ENCODE measurements at places on chromosomes 4 and X. TPM values are rescaled to one million over a fixed set of nuclear protein-coding genes. Genes with fewer than 3 reads are reported as not detected.

The CNKSR2 gene
- total RNA-seq, result 3.3 TPM

The SYP gene
- 0.61 TPM for total RNA-seq

GRCh38 chrX:40809210-40809609 lies 73.9 kb upstream of the MED14 start:
- no peak for DNase-seq

- DNase-seq, result no peak
Observed at GRCh38 chr4:78567500-78568060, 16.0 kb downstream of the ANXA3 start.

GRCh38 chrX:48667509-48667908 lies 16.1 kb upstream of the WAS start:
- no peak for DNase-seq

DNA sequence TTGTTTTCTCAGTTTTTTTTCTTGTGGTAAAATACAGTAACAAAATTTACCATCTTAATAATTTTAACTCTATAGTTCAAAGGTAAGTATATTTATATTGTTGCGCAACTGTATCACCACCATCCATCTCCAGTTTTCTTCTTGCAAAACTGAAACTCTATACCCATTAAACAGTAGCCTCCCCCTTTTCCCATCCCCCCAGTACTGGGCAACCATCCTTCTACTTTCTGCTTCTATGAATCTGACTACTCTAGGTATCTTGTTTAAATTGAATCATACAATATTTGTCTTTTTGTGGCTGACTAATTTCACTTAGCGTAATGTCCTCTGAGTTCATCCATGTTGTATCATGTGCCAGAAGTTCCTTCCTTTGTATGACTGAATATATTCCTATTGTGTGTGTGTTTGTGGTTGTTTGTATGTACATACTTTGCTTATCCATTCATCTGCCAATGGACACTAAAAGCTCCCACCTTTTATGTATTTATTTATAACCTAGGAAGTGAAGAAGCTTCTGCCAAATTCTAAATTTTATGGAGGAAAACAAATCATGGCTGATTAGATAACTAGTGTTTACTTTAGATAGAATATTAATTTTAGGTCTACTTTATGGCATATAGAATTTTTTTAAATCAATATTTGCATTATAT lies 10.0 kb downstream of the ABHD18 start:
- no peak for DNase-seq

DNA sequence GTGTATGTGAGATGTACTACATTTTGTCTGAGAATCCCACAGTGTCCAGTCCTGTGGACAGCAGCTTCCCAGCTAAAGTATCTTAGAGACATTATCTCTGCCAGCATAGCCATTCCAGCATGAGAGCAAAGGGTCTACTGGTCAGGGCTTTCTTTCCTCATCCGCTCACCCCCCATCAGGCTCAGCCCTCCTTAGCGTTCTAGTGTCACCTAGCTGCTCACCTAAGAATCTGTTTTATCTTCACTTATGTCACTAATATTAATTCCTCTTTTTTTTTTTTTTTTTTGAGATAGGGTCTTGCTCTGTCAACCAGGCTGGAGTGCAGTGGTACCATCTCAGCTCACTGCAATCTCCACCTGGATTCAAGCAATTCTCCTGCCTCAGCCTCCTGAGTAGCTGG lies 15.6 kb downstream of the RUFY3 start:
- no peak for DNase-seq

GRCh38 chr4:183532821-183533220 lies 28.0 kb downstream of the ING2 start:
- DNase-seq, result no peak

DNA sequence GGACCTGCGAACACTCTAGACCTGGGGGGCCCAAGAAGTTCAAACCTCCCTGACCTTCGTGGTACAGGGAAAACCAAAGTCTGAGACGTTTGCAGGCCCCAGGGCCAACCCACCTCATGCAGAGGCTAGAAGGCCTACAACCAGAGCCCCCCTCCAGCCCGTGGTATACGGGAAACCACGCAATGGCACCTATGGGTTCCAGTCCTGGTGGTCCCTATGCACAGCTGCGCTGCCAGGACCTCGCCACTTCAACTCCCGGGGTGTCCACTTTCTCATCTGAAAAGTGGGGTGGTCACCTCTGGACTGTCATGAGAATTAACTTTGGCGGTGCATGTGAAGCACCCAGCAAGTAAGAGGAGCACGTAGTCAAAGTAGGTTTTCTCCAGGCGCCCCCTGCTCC lies 8.4 kb upstream of the MSX1 start:
- no peak for DNase-seq

- DNase-seq, result no peak
Observed at GRCh38 chr4:52939739-52940138, 77.6 kb downstream of the RASL11B start.

- DNase-seq, result no peak
Observed at GRCh38 chr4:62210486-62210885, 1010.4 kb downstream of the ADGRL3 start.
